ENCODE measurements at places on chromosomes 5 and 9.

DNA sequence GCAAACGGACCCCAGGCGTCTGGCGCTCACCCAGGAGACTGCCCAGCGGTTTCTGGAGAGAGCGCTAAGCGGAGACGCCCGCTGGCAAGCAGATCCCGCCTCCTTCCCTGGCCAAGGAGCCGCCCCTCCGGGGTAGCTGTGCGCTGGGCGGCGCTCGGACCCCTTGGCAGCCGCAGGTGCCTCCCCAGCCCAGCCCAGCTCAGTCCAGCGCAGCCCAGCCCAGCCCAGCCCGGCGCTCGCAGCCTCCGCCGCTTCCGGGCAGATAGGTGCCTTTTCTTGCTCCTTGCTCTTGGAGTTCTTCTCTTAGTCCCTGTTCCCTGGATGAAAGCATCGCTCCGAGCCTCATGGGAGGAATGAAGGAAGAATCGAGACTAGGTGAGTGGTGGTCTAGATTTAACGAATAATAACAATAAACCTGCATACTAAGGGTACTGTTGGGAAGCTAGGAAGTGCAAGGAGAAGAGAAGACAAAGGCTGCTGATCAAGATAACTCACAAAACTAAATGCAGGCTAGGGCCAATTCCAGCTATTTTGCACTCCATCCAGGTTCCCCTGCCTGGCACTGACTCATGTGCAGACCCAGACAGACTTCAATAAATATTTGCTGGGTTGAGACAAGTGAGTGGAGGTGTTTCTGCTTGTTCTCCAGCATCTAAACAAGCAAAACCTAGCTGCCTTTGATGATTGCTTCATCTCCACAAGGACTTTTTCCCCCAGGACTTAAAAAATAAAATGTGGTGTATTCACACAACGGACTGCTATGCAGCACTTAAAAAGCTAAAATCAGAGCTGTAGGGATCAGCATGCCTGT, at the start of gene STK32A:
Gene STK32A, plus strand, starts transcription at position 202 of the 811 bp plus-strand sequence. CDS start 4,609 bp downstream, outside the sequence.
- no peak for DNase-seq

DNA sequence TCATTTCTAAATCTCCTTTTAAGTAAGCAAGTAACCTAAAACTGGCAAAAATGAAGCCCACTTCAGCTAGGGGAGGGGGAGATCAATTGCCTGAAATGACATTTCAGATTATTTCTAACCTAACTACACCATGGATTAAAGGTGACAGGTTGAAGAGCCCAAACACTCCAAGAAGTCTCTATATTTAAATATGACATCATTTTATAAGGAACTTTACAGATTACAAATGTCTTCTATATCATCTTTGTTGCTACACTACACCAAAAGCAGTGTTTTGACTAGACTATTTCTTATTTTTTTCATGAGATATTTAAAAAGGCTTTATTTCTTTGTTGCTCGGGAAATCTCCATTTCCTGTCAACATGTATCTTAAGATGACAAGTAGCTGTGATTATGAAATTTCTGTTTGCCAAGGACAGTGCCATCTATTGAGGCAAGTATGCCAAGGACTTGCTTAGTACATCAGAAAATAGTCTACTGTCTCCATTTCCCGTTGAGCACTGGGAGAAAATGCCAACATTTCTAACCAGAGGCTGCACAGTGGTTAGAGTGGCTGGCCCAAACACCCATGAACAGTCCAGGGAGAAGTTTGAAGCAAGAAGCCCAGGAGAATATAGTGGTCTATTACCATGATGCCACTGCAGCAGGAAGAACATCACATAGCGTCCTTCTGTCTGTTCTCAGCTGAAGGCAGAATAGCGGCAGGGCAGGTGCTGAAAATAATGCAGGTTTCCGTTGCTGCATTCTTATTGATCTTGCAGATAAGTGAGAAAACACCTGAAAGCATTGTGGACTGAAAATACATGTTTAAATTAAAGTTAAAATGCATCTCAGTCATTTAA, 93.4 kb upstream of the ITGA2 start:
- no peak for DNase-seq

GRCh38 chr5:123951582-123951977, 439.6 kb downstream of the CSNK1G3 start:
- no peak for DNase-seq

DNA sequence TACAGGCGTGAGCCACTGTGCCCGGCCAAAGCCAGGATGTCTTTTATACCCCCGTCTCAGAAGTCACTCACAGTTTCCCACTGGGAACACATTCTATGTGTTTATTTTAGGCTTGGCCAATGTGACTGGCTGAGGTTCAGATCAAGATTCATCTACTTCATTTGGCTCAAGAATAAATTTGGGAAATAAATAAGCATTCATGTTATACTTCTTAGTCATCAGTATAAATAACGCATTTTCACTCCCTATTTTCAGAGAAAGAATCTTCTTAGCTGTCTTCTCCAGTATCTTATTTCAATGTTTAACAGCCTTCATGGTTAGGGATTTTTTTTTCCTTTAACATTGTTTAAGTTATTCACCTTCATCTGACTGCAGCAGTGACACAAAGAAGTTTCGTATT, 11.8 kb downstream of the S100Z start:
- no peak for DNase-seq

DNA sequence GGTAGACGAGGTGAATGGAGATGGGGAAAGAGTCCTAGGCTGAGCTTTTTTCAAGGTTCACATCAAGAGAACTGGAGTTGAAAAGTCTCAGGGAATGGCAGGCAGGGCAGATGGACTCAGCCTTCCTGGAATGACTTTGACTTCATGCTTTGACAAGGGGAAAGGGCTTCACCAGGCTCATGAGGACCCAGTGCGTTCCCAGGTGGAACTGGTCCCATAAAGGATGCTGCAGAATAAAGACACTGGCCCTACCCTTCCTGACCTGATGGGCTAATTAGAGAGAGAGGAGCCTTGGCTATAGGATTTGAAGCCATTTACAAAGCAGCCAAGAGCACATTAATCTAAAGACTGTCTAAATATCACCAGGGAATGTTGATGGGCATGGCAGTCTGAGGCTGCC, 63.8 kb downstream of the IL31RA start:
- DNase-seq: no peak

All from activated CD8-positive, alpha-beta memory T cell treated with anti-CD3 and anti-CD28 coated beads, Interleukin-2, amount 10 ng/mL, durations not matched to agents 7 days and 5 days (primary cell).